ENCODE measurements at places on chromosomes 3 and 15.

- no peak for DNase-seq
Observed at GRCh38 chr3:66350601-66351000, 129.8 kb downstream of the SLC25A26 start.

DNA sequence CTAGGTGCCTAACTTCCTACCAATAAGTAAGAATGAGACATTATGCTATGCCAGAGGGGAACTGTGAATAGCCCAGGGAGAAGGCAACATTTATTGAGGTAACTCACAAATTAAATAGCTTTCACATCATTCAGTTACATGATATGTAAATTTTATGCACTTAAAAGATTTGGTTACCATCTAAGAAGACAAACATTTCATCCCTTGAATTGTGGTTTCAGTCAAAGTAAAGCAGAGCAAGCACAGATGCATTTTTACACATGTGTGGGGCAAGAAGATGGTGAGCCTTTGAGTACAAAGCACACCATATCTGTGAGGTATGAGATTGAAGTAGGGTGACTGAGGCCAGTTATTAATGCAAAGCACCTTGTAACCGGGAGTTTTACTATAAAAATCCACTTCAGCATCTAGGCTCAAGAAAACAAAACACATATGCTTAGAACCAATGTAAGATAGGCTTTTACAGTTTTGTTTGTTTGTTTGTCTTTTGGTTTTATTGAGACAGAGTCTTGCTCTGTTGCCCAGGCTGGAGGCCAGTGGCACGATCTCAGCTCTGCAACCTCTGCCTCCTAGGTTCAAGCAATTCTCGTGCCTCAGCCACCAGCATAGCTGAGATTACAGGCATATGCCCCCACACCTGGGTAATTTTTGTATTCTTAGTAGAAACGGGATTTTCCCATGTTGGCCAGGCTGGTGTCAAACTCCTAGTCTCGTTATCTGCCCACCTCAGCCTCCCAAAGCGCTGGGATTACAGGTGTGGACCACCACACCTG, 3.5 kb downstream of the PLSCR2 start:
- DNase-seq, result no peak

- DNase-seq, result no peak
Observed at GRCh38 chr3:4936982-4937614, 42.1 kb upstream of the BHLHE40 start.

GRCh38 chr15:76340198-76340802, 3.7 kb downstream of the ISL2 start:
- no peak for DNase-seq

All from NCI-H524 (cell line).